ENCODE measurements at places on chromosomes 1 and 21.

DNA sequence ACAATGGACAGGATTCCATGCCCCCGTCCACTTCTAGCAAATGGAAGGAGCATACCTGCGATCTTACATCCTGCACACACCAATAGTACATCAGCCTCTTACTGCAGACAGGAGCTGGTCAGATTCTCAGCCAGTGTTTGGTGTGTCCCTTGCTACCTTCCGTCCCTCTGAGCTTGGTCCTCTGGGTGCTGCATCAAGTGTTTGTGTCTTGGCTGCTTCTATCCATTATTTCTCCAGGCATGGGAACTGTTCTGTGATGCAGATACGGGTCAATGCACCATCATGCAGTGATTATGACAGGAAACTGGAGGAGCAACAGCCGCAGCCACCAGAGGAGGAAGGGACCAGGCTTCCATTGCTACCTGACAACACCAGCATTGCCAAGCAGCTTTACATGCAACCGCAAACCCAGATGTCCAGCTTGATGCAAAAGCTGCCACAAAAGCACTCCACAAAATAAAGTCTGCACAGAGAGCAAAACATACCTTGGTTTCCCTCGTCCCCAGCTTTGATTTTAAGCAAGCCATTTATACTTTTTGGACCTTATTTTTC is 21.9 kb upstream of the OVAAL start:
- no peak for DNase-seq

- peak; percentile 83 for DNase-seq
Measured at GRCh38 chr1:95086949-95087533, 14.3 kb upstream of the ALG14 start.

- no peak for DNase-seq
Measured at GRCh38 chr1:75640137-75640536, 29.2 kb upstream of the SLC44A5 start.

- DNase-seq: no peak
Measured at GRCh38 chr1:67342076-67342890, 34.6 kb downstream of the IL12RB2 start.

DNA sequence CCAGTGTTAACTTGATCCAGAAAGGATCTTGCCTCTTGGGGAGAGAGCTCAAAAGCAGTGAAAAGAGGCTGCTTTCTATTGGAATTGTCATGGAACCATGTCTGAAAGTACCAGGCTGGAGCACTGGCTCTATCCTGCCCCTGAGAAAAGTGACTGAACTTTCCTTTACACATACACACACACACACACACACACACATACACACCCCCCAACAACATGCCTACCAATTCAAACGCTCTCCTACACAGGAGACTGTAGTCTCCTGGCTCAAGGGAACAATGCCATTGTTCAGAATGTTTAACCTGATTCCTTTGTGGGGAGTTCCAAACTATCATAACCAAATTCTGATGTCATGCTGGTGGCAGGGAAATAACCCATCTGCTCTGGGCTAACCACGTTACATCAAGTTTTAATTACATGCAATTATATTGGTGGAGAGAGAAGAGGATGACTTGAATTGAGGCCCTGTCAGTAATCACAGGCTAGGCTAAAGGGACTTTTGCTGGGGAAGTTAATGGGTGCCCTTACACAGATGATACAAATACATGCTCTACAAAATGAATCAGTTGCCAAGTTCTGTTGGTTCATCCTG is 52.3 kb upstream of the DUSP10 start:
- DNase-seq: no peak

GRCh38 chr1:38785285-38786039 is 74.1 kb downstream of the RRAGC start:
- DNase-seq: no peak

- no peak for DNase-seq
Measured at GRCh38 chr21:26813426-26813998, 31.7 kb downstream of the ADAMTS1 start.

DNA sequence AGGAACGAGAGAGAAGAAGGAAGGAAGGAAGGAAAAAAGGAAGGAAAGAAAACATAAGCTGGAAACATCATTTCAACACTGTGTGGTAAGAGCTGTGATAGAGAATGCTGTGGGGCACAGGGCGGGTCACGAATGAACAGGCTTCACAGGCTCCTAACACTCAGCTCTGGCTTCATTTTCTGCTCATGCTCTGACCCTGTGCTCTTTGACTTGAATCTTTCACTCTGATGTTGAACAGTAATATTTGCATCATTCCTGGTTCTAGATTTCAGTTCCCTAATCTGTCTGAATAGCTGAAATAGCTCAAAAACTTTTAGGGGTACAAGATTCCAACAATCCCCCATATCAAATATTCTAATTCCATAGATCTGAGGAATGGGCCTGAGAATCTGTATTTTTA is 207.3 kb downstream of the LHX8 start:
- no peak for DNase-seq

DNA sequence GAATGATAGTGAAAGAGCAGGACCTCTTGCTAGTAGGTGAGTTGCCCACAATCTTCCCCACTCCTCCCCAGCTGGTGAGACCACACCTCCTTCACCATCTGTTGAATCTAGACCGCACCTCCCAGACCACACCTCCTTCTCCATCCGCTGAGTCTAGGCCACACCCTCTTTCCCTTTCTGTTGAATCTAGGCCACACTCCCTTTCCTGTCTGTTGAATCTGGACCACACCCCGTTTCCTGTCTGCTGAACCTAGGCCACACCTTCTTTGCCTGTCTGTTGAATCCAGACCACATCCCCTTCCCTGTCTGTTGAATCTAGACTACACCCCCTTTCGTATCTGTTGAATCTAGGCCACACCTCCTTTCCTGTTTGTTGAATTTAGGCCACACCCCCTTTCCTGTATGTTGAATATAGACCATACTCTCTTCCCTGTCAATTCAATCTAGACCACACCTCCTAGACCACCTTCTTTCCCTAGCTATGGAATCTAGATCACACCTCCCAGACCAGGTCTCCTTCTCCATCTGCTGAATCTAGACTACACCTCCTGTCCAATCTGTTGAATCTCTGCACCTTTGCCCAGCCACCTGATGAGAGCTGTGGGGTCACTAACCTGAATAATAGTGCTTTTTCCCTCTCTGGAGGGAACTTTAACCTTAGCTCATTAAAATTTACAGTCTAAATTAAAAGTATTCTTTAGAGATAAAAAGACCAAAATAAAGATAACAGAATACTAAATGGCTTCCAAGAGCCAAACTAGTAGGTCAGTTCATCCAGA is 116.3 kb downstream of the DAB1 start:
- DNase-seq: no peak

GRCh38 chr1:69585666-69586065 is 17.9 kb downstream of the LRRC7 start:
- DNase-seq: peak; percentile 1

GRCh38 chr1:246838118-246838456 is 93.7 kb downstream of the AHCTF1 start:
- DNase-seq: peak; percentile 16

- no peak for DNase-seq
Measured at GRCh38 chr1:87878873-87879272, 550.2 kb downstream of the LMO4 start.

DNA sequence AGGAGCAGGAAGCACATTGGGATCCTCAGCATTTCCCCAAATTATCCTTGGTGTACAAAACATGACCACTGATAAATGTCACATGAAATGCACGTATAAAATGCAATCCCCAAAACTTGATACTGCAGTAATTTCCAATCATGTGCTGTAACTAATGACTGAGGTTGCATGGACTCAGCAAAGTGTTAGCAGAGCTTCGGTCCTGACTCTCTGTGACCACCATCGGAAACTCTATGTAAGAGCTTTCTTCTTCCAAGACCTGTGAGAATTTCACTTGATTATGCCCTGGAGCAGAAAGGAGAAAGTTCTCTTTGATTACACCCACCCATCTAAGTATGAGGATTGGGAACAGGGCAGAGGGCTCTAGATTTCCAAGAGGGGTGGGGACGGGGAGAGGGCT is 908 bp downstream of the CD53 start:
- no peak for DNase-seq

GRCh38 chr1:166700696-166701095 is 138.6 kb upstream of the POGK start:
- DNase-seq: no peak

DNA sequence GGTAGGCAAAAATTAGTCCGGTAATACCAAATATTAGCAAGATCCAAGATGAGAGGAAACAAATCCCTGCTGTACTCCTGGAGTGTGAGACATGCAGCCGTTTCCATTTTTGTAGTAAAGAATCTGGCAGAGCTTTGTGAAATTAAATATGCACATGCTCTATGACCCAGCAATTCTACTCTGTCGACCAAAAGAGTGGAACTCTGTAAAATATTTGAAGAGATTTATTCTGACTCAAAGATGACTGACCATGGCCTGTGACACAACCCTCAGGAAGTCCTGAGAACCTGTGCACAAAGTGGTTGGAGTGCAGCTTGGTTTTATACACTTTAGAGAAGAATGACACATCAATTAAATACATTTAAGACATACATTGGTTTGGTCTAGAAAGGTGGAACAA is 16.2 kb downstream of the HAX1 start:
- DNase-seq: no peak

DNA sequence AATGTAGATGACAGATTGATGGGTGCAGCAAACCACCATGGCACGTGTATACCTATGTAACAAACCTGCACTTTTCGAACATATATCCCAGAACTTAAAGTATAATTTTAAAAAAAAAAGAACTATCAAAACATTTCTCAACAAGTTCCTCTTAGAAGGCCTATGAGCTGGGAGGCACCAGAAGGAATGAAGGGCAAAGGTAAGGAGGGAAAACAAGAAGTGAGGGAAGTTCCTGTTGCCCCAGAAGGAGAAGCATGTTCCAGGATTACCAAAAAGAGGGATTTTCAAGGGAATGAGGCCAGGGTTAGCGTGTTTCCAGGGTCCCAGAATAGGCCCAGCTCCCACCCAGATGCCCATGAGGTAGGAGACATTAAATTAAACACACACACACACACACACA is 361.0 kb downstream of the SETD4 start:
- DNase-seq: no peak

GRCh38 chr1:203673550-203674411 is 47.1 kb downstream of the ATP2B4 start:
- peak; percentile 97 for DNase-seq

- DNase-seq: no peak
Measured at GRCh38 chr21:21216047-21216446, 217.8 kb downstream of the NCAM2 start.

DNA sequence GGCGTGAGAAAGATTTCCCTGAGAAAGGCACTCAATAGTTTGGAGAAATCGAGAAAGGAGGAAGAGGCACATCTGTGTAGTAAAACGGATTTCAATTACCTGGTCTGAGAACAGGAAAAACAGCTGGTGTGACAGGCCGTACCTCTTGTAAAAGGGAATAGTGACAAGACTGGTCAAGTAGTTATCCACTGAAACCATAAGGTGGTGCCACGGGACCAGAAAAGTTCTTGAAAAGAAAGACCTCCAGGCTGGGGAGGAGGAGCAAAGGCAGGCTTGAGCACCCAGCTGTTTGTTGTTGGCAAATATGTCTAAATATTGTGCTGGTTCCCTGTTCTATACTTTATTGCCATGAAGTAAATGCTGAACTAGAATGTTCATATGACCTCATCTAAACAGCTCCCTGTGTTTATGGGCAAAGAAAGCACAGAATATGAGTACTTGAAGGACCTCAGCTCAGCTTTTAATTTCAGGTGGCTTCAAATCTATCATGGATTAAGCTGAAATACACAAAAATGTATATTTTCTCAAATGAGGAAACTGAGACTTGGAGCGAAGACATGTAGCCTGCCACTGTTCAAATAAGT is 4.0 kb downstream of the HAO2 start:
- no peak for DNase-seq

GRCh38 chr1:59332983-59333382 is 36.1 kb downstream of the FGGY start:
- peak; percentile 71 for DNase-seq

DNA sequence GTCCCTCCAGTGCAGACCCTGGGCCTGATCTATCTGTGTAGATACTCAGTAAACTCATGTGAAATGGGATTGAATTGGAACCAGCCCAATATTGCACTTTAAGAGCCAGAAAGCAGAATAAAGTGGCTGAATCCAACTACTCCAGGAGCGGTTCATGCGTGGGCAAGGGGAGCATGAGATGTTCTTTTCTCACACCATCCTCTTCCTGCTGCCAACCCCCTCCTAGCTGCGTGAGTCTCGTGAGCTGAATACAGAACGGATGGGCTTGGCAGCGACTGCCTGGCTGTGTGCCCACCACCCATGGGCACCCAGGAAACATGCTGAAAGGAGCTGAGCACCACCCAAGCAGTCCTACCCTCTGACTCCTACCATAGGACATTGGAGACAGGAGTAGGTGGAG is 128.3 kb downstream of the ELAVL4 start:
- no peak for DNase-seq

DNA sequence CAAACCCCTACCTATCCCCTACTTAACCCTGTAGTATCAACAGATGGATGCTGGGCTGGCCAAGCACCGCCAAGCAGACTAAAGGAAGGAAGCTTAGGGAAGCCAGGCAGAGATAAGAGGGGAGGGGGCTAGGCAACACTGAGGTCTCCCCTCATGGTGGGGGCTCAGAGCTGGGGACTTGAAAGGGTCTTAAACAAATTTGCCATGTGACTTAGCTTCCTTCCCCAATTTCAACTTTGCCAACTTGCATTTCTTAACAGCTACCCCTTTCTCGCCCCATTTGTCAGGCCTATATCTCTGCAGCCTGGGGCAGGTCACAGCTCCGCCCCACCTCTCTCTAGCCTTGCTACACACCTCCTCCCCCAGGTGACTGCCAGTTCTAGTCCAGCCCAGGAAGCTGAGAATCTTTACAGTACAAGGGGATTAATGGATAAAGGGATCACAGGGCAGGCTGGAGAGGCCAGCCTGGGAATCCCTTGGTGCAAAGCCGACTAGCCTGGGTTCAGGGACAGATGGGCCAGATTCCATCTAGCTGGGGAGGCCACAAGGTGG is 3.4 kb downstream of the KIF21B start:
- DNase-seq: no peak

DNA sequence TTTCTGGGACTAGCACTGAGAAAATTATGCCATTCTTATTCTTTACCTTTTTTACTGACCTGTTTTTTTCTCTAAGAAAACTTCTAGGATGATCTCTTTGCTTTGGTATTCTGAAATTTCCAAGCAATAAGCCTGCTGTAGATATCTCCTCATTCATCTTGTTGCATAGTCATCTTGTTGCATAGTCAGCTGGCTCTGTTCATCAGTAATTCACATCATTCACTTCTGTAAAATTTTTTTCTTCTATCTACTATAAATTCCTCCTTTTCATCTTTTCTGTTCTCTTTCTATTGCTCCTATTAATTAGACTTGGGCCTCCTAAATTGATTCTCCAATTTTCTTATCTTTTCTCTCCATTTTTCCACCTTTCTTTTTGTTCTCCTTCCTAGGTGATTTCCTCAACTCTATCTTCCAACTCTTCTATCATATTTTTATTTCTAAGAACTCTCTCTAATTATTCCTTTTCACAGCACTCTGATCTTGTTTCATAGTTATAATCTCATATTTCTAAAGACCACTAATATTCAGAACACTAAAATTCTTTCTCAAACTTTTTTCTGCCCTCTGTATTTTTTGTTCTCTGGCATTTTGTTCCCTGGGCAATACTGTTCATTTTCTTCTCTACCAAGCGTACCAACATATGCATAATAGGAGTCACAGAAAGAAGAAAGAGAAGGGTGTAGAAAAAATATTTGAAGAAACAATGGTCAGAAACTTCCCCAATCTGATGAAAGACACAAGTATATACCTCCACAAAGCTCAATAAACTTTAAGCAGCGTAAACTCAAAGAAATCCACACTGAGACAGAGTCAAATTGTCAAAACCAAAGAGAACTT is 17.7 kb downstream of the TUT4 start:
- no peak for DNase-seq

Measured in foreskin fibroblast (primary cell).